ENCODE measurements at places on chromosomes 12 and 14. TPM values are rescaled to one million over a fixed set of nuclear protein-coding genes. Genes with fewer than 3 reads are reported as not detected.

DNA sequence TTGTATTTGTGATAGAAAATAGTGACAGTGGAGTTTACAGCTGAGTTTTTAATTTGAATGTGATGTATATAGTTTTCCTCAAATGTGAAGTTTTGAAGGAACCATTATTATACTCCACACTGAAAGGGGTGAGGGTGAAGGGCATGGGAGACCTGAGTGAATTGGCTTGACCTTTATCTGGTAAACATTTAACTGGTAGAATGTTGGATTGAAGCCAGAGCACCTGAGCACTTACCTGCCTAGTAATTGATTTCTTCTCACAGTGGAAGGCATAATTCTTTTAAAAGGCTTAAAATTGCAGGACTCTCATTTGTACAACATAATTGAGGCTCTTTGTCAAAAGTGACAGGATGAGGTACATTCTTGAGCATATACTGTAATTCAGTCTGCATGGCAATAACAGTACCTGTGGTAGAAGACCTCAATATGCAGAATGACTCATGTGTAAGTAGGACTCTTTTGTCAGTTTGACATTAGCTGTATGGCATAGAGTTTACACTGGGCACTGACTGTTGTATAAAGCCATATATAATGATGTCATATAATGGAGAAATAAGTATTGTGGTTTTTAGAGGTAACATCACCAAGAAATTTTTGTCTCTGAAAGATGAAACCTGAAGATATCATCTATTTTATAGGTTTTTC is 309.6 kb downstream of the TMTC2 start:
- no peaks in the 10 kb centered on the region for H3K27me3 ChIP-seq
- no peaks in the 10 kb centered on the region for H3K36me3 ChIP-seq
- no peak for DNase-seq
- no peak overlapping the region for H3K27ac ChIP-seq
- no peaks in the 10 kb centered on the region for H3K4me1 ChIP-seq

DNA sequence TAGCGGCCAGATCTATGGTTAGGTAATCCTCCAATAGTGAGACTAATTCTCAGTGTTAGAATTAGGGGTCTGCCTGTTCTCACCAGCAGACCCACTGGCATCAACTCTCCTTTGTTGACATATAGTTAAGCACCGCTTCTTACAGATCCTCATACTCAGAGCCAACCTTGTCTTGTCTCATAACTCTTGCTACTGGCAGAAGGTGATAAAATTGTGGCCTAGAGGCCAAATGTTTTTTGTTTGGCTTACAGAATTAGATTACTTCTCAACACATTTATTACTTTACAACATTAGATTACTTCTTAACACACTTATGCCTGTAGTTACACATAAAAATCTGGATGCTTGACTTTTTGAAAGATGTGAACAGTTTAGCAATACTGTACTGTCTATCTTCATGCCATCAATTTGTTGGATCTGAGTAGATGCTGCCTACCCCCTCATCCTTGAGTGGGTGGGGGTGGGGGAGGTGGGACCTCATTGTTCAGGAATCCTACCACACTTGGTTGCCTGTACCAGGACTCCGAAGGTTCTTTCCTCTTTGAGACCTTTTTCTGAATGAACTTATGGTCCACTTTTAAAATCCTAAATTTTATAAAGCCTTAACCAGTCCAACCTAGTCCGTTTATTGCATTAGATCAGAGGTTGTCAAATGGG is 7.0 kb downstream of the MTHFD1 start:
- H3K27me3 ChIP-seq = no peaks in the 10 kb centered on the region
- no peaks in the 10 kb centered on the region for H3K36me3 ChIP-seq
- peaks cover 8% of the 10 kb centered on the region for H3K4me1 ChIP-seq

- H3K27me3 ChIP-seq = no peaks in the 10 kb centered on the region
- peaks cover 14% of the 10 kb centered on the region for H3K4me1 ChIP-seq
- H3K36me3 ChIP-seq = no peaks in the 10 kb centered on the region
- peak; percentile 68 for DNase-seq
- H3K27ac ChIP-seq = peak overlapping the region; percentile 5
- no peak overlapping the region for H3K4me3 ChIP-seq
Observed at GRCh38 chr12:2306012-2306411, 253.2 kb downstream of the CACNA1C start.

DNA sequence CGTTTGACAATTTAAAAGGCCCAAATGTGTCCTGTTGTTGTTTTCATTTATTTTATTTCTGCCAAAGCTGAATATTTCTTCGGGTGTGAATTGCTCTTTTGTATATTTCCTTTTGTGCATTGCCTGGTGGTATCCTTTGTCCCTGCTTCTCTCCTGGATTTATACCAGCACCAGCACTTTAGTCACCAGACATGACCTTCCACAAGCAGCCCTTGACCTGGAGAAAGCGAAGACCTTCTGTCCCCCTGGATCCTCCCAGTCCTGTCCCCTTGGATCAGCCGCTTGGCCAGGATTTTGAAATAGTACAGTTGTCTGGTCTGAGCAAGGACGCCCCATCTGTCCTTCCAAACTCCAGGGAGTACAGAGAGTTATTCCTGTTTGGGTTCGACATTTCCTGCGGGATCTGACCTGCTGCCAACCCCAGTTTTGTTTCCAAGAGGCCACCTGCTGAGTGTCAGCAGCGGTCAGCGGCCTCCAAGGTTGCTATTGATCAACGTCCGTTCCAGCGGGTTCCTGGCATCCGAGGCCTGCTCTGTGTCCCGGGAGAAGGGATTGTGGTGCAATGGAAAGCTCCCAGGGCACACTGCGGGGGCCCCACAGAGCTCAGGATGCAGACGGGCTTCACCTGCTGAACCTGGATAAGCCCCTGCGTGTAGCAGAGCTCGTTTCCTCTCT is 45.1 kb upstream of the CHGA start:
- H3K4me1 ChIP-seq = peaks cover 24% of the 10 kb centered on the region
- H3K4me3 ChIP-seq = no peak overlapping the region
- H3K27ac ChIP-seq = no peak overlapping the region
- peak; percentile 73 for DNase-seq

DNA sequence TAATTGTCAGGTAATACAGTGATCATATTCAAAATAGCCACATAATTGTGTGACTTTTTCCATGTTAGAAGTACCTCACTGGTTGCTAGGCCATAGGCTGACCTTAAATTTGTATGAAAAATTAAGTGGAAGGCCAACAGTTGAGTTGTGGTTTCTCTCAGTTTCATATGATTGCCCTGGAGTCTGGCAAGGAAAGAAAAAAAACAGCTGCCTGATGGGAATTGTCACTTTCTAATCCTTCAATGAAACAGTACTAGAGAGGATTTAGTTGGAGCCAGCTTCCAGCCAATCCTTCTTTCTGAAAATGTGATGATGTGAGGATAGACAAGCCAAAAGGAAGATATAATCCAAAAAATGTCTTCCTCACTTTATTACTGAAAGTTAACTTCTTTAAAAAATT is 113.6 kb downstream of the ALX1 start:
- no peaks in the 10 kb centered on the region for H3K36me3 ChIP-seq
- no peak overlapping the region for H3K27ac ChIP-seq
- no peaks in the 10 kb centered on the region for H3K27me3 ChIP-seq
- DNase-seq = no peak
- peaks cover 8% of the 10 kb centered on the region for H3K4me1 ChIP-seq
- no peak overlapping the region for H3K4me3 ChIP-seq

GRCh38 chr14:63421919-63422318 is 103.2 kb upstream of the GPHB5 start:
- DNase-seq = no peak
- H3K27ac ChIP-seq = no peak overlapping the region
- H3K36me3 ChIP-seq = peaks cover 5% of the 10 kb centered on the region
- H3K4me3 ChIP-seq = no peak overlapping the region

DNA sequence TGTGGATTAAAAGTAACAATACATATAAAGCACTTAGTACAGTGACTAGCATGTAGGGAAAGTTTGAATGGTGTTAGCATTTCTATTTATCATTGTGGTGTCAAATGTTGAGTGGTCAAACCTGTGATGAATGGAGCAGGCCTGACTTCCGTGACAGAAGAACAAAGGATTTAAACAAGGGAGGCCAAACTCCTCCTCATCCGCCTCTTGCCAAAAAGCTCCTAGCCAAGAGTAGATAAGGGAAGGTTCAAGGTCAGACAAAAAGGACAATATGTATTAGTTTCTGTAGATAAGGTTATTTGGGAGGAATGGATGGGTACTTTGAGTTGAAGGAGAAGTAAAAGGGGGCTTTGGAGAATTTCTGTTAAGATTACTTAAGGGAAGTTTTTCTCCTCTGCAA is 6.5 kb downstream of the RNASE7 start:
- no peaks in the 10 kb centered on the region for H3K36me3 ChIP-seq
- no peak overlapping the region for H3K4me3 ChIP-seq
- H3K27me3 ChIP-seq = peaks cover 10% of the 10 kb centered on the region

GRCh38 chr14:61330511-61330910 is 9.1 kb downstream of the PRKCH start:
- no peak overlapping the region for H3K4me3 ChIP-seq
- H3K27ac ChIP-seq = no peak overlapping the region
- H3K27me3 ChIP-seq = no peaks in the 10 kb centered on the region
- no peaks in the 10 kb centered on the region for H3K36me3 ChIP-seq

GRCh38 chr12:74283646-74284045 is 254.0 kb upstream of the ATXN7L3B start:
- no peaks in the 10 kb centered on the region for H3K27me3 ChIP-seq
- no peak overlapping the region for H3K4me3 ChIP-seq
- no peaks in the 10 kb centered on the region for H3K36me3 ChIP-seq
- no peaks in the 10 kb centered on the region for H3K4me1 ChIP-seq
- DNase-seq = no peak

DNA sequence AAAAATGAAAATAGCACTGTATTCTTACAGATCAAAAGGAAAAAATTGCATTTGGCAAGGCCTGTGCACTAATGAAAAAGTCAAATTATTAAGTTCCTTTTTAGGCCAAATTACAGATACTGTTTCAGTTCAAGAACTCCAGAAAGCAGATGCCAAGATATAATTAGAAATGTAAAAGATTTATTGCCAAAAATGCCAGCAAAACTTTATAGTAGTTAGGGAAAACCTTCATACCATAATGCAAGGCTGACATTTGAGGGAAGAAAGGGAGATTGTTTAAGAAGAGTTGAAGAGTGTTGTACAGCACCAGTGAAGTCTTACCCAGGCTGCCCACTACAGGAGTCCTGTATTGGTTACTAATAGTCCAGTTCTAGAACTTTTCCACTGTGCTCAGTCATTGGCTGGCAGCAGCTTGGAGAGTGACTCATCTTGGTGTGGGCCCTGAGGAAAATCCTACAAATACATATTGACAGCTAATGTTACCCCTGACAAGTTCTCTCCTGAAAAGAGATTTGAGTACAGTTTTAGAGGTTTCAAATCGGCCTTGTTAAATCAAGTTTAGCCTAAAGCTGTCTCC is 600.4 kb downstream of the C12orf50 start:
- no peaks in the 10 kb centered on the region for H3K36me3 ChIP-seq
- H3K27me3 ChIP-seq = no peaks in the 10 kb centered on the region
- no peak overlapping the region for H3K4me3 ChIP-seq
- no peak for DNase-seq

DNA sequence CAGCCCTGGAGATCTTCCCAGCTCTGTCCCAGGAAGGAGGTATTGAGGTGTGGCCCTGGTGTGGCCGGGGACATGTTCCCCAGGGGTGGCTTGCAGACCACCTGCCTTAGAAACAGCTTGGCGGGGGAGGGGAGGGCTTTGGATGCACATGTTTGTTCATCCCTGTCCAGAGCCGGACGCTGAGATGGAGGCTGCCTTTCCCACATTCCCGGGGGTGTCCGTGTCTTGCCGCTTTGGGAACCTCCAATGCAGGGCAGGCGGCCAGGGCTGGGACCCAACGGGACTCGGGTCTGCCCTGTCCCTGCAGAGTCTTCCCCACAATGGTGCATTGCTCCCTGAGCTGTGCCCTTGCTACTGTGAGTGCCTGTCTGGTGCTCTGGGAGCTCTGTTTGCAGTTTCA is 319.5 kb upstream of the SFSWAP start:
- H3K27ac ChIP-seq = no peak overlapping the region
- H3K4me3 ChIP-seq = no peak overlapping the region
- DNase-seq = no peak
- H3K27me3 ChIP-seq = no peaks in the 10 kb centered on the region
- H3K4me1 ChIP-seq = no peaks in the 10 kb centered on the region

DNA sequence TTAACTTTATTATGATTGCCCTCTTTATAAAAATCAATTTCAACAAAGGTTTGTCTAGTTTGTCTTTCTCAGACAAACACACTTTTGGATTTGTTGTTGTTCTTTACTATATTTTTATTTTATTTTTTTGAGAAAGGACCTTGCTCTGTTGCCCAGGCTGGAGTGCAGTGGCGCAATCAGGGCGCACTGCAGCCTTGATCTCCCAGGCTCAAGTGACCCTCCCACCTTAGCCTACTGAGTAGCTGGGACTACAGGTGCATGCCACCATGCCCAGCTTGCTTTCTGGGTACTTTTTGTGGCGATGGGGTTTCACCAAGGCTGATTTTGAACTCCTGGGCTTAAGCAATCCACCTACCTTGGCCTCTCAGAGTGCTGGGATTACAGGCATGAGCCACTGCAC is 64.4 kb upstream of the CFL2 start:
- H3K27me3 ChIP-seq = no peaks in the 10 kb centered on the region
- DNase-seq = no peak
- no peak overlapping the region for H3K27ac ChIP-seq
- H3K36me3 ChIP-seq = no peaks in the 10 kb centered on the region

GRCh38 chr12:25100194-25101091 is 94.5 kb downstream of the DNAI7 start:
- no peak overlapping the region for H3K27ac ChIP-seq
- no peaks in the 10 kb centered on the region for H3K36me3 ChIP-seq
- no peaks in the 10 kb centered on the region for H3K27me3 ChIP-seq
- no peak for DNase-seq
- H3K4me1 ChIP-seq = no peaks in the 10 kb centered on the region

- H3K4me3 ChIP-seq = no peak overlapping the region
- H3K36me3 ChIP-seq = no peaks in the 10 kb centered on the region
- no peaks in the 10 kb centered on the region for H3K4me1 ChIP-seq
- H3K27ac ChIP-seq = no peak overlapping the region
Observed at GRCh38 chr14:47710581-47710980, 35.2 kb upstream of the MDGA2 start.

DNA sequence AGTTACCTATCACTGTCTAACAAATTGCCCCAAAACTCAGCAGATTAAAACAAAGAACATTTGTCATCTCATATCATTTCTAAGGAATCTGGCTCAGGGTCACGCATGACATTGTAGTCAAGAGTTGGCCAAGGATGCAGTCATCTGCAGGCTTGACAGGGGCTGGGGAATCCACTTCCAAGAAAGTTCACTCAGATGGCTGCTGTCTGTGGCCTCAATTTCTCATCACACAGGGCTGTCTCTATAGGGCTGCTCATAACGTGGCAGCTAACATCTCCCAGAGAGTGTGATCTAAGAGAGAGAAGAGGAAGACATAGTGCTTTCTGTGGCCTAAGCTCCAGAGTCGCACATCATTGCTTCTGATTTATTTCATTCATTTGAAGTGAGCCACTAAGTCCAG is 17.0 kb upstream of the IL22 start:
- peaks cover 4% of the 10 kb centered on the region for H3K4me1 ChIP-seq
- DNase-seq = no peak
- H3K27ac ChIP-seq = no peak overlapping the region
- no peaks in the 10 kb centered on the region for H3K27me3 ChIP-seq
- no peak overlapping the region for H3K4me3 ChIP-seq

DTX1 gene
- 5.2 TPM for total RNA-seq

KRT86 gene
- total RNA-seq = not detected

SLC5A8 gene
- total RNA-seq = not detected

DDN gene
- 0.25 TPM for total RNA-seq

KLHL33 gene
- total RNA-seq = 0.22 TPM

UNG gene
- 71.0 TPM for total RNA-seq

PPP1R1A gene
- 2.3 TPM for total RNA-seq

KERA gene
- total RNA-seq = not detected

KRT74 gene
- total RNA-seq = not detected

PTGDR gene
- total RNA-seq = 0.58 TPM

SLC38A2 gene
- 259 TPM for total RNA-seq

INHBC gene
- total RNA-seq = 0.06 TPM
